NCI-H1436 (cell line): ENCODE measurements at places on chromosomes 2 and 18.

GRCh38 chr18:76483780-76484179 is 11.3 kb downstream of the ZNF516 start:
- no peak for DNase-seq

- DNase-seq: peak; percentile 42
These were observed 17.1 kb upstream of the VPS4B start for GRCh38 chr18:63439334-63439733.

GRCh38 chr18:36576339-36576738 is 252.5 kb downstream of the TPGS2 start:
- DNase-seq: no peak

GRCh38 chr18:43079422-43079821 is 36.1 kb downstream of the RIT2 start:
- DNase-seq: no peak

- peak; percentile 78 for DNase-seq
These were observed 48.5 kb downstream of the SMAD7 start for GRCh38 chr18:48902023-48902855.

- no peak for DNase-seq
These were observed 89.1 kb downstream of the HS1BP3 start for GRCh38 chr2:20561637-20562454.

GRCh38 chr2:70730730-70731129 is 37.3 kb downstream of the ADD2 start:
- no peak for DNase-seq

- DNase-seq: no peak
These were observed 44.4 kb downstream of the SPATS2L start for GRCh38 chr2:200350850-200351285.
